ENCODE measurements at places on chromosomes 2 and 18.

- no peak for DNase-seq
These were observed 43.0 kb downstream of the ANKRD36B start for GRCh38 chr2:97546711-97547110.

DNA sequence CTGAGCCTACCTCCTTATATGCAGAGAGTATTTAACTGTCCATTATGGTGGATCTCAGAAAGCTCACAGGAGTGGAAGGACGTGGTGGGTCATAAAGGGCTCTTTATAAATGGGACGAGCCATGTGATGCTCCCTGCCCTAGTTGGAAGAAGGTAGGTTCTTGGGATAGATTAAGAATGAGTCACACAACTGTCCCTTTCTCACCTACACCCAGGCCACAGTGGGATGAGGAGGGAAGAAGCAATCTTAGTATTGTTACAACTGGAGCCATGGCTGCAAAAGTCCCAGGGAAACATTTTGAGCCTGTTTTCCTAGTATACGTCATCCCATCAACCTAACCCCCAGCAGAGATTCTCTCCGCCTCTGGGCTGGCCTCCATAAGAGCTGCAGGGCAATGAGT lies 229.9 kb downstream of the TTC32 start:
- no peak for DNase-seq

DNA sequence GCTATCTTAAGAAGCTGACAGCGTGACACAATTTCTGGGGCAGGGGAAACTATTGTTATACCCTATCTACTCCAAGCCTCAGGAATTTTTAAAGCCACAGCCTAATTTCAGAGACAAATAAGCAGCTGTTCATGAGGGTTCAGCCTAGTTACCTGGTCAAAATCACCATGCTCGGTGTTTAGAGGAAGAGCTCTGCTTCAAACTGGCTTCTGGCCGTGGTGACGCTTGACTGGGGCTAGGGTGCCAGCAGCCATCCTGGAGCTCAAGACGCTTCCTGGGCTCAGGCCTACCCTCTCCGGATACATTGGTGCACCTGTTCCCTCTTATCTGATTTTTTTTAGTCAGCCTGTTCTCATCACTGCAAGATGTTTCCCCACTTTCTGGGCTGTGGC lies 41.7 kb downstream of the FRZB start:
- DNase-seq: no peak

- DNase-seq: no peak
These were observed 73.7 kb downstream of the TANK start for GRCh38 chr2:161233858-161234431.

DNA sequence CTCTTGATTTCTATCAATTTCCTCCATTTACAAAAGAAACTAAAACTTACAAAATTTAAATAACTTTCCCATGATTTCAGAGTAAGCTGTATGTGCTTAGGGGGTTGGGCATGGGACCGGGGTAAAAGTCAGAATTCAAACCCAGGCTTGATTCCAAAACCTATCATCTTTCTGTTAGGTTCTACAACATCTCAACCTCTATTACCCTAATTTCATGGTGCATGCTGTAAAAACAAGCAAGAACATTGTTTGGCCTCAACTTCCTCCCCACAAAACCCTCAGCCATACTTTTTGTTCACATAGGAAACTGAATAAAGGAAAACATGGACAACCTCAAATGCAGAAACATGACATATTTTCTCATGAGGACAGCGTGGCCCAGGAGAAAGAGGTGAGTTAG lies 59.3 kb downstream of the RDH14 start:
- DNase-seq: no peak

- DNase-seq: no peak
These were observed 43.6 kb upstream of the SLC14A2 start for GRCh38 chr18:45571714-45572113.

- no peak for DNase-seq
These were observed 134.4 kb upstream of the ID2 start for GRCh38 chr2:8547284-8548064.

DNA sequence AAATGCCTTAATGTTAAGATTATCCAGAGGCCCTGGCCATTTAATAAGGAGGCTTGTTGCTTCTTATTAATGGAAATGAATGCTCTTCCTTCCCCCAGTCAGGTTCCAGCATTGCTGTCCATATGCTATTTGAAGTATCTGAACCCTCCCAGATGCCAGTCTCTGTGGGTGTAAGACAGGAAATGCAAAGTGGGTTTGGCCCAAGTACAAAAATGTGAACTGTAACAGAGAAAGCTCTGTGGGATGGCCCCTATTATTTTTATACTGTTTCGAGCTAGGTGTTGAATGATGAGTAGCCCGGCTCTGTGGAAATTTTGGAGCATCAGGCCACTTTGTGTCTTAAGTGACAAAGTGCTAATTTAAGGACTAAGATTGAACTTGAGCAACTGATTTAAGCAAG lies 141.0 kb downstream of the UXS1 start:
- DNase-seq: no peak

GRCh38 chr2:220847589-220847988 lies 724.5 kb downstream of the EPHA4 start:
- no peak for DNase-seq
